ENCODE measurements at places on chromosomes 3 and 15.
A peak's percentile ranks its signal among the peaks of the same experiment; 100 is the strongest.

- no peak for DNase-seq
Measured at GRCh38 chr15:88375234-88375927, 91.8 kb downstream of the MRPL46 start.

GRCh38 chr3:74614107-74614967 lies at the start of gene CNTN3:
TSS of gene CNTN3 (minus strand) at chr3:74614659. CDS start at chr3:74521112, 93,547 bp downstream.
- no peak for DNase-seq

DNA sequence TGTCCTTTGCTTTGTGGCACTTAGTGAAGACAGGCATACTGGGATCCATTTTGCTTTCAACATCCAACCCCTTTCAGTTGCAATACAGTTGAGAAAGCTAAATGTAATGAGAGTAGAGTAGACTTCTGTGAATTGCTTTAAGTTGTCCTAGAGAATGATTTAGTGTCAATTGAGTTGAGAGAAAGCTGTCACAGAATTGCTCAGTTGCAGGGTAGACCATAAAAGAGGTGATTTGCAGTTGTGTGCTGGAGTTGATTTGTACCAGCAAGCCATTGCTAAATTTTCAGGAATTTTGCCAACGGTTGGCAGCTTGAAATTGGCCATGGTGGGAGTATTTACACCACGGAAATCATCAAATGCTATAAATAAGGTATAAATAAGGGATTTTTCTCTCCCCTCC lies 2.2 kb downstream of the ABHD5 start:
- no peak for DNase-seq

DNA sequence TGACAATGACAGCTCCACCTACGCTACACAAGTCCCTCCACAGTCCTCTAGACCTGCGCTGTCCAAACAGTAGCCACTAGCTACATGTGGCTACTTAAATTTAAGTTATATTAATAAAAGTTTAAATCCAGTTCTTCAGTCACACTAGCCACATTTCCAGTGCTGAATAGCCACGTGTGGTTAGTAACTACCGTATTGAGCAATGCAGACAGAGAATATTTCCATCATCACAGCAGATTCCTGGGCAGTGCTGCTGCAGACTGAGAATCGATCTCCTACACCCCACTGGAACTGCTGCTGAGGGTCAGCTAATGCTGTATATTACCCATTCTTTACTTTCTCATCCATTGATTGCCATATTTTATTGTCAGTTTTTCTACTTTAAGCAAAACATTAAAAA lies 40.9 kb downstream of the HDC start:
- no peak for DNase-seq

DNA sequence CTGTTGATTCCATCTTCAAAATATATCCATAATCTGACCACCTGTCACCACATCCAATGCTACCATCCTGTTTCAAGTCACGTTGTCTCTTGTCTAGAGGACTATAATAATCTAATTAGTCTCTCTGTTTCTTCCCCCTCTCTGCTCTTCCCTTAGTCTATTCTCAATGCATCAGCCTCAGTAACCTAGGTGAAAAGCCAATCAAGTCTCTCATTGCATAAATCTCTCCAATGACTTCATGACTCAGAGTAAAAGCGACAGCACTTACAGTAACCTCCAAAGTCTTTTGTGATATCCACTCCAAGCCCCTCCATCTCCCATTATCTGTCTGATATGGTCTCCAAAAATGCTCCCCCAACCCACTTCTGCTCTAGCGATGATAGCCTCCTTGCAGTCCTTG lies 7.2 kb downstream of the UBA3 start:
- DNase-seq, result no peak

DNA sequence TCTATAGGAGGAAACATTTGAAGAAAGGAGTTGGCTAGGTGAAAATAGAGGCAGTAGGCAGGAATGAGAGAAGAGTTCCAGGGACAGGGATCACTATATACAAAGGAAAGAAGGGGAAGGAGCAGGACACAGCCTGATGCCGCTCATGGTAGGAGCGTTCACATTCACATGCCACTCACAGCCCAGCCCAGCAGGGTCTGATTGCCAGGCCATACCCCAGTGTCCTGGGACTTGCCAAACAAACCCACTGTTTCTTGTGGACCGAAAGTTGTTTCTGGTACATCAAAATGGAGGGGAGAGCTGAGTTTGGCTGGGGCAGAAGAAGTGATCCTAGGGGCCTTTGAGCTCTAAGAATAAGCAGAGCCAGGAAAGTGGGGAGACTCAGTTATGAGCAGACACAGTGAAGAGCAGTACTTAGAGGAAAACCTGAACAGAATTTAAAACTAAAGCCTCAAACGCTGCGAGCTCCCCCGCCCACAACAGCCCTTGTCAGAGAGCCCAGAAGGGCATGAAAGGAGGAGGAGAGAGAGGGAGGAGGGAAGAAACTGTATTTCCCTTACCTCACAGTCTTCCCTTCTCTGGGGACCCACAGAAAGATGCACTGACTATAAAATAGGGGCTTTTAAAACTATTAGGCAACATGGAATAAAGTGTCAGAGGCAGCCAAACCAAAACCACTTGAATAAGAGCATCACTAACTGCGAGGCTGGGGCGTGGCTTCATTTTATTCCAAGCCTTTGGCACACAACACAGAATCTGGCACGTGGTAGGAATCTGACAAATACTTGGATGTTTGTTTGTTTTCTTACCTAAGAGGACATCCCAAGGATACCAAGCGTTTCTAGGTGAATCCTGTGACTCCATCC lies 129.0 kb downstream of the RPL22L1 start:
- DNase-seq, result no peak

- DNase-seq, result no peak
Measured at GRCh38 chr3:139418144-139418543, 28.7 kb upstream of the COPB2 start.

GRCh38 chr15:77644543-77645247 lies 12.0 kb upstream of the LINGO1 start:
- no peak for DNase-seq

GRCh38 chr3:183503746-183504145 lies 51.8 kb downstream of the KLHL6 start:
- DNase-seq, result no peak

GRCh38 chr15:31136016-31136415 lies 34.5 kb upstream of the TRPM1 start:
- DNase-seq, result no peak

DNA sequence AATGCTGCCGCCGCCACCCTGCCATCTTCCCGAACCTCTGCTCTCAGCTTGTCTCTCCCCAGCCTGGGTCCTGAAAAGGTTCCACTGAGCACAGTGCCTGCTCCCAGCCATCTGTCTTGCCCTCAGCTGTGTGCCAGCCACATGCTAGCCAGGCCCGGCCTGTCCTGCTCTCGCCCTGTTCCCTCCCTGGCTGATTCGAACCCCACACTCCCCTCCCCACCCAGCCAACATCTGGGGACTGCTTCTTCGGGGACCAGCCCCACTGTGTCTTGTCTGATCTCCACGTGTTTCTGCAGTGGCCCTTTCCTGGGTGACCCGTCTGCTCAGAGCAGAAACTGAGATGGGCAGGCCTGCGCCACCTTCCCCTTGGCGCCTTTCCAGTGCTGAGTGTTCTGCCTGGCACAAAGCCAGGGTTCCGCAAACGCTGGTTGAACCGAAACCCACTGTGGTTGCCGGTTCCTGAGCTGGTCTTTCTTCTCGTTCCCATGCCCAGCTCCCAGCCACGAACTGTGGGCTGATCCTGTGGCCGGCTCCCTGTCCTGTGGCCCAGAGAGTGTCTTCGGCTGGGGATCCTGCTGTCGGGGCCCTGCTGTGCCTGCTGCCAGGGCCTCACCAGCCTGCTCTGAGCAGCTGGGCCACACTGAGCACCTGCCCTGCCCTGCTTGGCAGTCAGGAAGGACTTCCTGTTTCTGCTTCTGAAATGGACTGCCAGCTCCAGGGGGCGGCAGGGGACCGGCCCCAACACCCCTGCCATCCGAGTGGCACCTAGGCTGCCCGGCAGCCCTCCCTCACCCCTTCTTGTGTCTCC lies 62.7 kb upstream of the KLF13 start:
- DNase-seq, result peak; percentile 20

DNA sequence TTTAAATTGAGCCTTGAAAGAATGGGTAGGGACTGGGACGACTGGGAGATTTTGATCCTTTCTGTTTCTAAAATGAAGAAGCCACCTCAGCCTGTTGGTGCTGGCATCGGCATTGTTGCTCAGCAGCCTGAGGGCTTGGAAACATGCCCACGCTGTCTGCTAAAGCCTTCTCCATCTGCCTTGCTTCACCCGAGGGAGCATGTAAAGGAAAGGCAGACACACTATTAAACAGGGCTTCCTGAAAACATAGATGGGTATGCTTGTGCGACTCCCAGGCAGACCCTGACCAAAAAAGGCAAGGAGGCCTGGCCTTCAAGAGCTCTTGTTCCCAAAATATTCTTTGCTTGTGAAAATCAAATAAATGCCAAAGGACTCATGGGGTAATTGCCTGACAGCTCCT lies 84.2 kb upstream of the SLC4A7 start:
- DNase-seq, result peak; percentile 59

GRCh38 chr3:119965692-119966091 lies 128.6 kb downstream of the GSK3B start:
- DNase-seq, result no peak

GRCh38 chr3:113516115-113516505 lies 1.2 kb upstream of the SPICE1 start:
- no peak for DNase-seq

- DNase-seq, result peak; percentile 85
Measured at GRCh38 chr3:155701882-155702465, 42.9 kb downstream of the PLCH1 start.

GRCh38 chr15:76401285-76401684 lies 64.7 kb downstream of the ISL2 start:
- no peak for DNase-seq

DNA sequence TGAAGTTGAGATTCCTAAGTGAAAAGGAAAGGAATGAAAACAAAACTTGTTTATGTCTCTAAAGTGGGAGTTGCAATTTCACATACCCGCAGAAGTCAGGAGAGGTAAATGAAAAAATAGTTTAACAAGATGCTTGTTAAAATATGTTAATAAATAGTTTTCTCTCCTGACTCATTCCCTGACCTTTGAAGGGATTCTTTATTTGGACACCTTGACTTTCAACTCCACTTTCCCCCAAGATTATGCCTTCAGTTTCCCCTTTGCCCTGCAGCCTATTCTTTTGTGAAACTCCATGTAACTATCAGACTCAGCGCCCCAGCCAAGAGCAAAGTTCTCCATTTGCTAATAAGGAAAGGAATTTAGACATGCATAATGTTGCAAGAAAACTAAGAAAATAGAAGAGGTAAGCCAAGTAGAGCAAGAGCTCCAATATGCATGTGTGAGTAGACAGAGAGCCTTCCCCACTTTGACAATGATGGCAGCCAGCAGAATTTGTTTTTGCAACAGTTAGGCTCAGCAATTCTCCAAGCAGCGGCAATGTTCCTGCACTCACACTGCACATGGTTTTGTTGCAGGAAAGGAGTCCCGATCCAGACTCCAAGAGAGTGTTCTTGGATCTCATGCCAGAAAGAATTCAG lies 61.2 kb downstream of the CD200 start:
- no peak for DNase-seq

DNA sequence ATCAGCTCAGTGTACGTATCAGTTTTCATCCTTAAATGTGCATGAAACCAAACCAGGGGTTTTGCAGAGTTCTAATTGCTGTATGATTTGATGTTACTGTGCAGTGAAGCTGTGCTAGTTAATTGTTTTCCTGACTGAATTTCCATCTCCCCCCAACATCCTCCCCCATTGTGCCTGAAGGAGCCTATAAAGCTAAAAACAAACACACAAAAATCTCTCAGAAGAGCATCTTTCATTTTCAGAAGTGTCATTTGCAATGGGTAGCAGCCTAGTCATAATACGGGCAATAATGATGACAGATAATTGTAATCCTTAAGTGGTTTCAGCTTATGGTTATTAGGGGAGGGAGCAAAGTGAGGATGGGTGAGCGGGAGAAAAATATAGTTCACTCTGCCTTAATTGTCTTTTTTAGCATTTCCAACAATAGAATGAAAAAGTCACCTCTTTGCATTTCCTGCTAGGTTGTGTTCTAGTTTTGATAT lies 207.9 kb upstream of the TBL1XR1 start:
- no peak for DNase-seq

- DNase-seq, result no peak
Measured at GRCh38 chr3:108127301-108127988, 36.6 kb upstream of the CD47 start.

DNA sequence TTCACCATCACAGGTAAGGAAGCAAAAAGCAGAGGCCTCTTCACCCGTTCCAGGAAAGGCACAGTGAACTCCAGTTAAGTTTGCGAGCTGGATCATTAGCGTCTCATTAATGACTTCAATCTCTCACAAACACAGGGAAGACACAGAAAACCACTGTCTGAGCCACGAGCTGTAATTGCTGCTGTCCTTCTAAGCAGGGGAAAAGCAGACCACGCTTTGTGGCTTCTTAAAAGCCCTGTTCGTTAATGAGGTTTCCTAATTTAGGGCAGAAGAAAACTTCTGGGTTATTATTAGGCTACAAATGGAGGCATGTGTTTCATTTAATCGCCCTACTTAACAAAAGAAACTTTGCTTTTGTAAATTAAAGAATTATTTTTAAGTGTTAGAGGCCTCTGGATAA lies 50.6 kb upstream of the FAM174B start:
- DNase-seq, result no peak

DNA sequence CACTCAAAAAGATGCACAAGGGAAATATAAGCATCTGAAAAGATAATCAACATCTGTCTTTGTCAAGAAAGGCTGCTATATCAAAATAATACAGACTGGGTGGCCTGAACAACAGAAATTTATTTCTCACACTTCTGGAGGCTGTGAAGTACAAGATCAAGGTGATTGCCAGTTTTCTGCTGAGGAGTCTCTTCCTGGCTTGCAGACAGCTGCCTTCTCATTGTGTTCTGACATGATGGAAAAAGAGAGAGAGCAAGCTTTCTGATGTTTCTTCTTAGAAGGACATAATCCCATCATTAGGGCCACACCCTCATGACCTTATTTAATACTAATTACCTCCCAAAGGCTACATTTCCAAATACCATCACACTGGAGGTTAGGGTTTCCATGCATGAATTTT lies 1573.3 kb downstream of the SI start:
- DNase-seq, result no peak

- DNase-seq, result no peak
Measured at GRCh38 chr3:129161860-129162271, 1.0 kb upstream of the ISY1 start.

DNA sequence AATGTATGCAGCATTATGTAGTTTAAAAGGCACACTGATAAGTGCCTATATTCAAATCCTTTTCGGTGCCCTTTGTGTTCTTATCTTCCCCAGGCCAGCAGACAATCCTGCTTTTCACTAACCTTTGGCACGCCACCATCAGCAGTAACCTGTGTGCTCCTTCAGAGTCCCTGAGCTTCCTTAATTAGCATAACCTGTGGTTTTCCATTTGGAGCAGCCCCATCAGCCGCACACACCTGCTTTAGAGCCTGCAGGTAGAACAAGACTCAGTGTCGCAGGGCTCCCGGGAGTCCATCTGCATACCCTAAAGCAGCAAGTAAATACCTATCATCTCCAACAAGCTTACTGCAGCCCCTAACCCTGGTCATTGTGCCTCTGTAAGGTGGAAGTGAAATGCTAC lies 755.1 kb downstream of the ROBO2 start:
- no peak for DNase-seq

DNA sequence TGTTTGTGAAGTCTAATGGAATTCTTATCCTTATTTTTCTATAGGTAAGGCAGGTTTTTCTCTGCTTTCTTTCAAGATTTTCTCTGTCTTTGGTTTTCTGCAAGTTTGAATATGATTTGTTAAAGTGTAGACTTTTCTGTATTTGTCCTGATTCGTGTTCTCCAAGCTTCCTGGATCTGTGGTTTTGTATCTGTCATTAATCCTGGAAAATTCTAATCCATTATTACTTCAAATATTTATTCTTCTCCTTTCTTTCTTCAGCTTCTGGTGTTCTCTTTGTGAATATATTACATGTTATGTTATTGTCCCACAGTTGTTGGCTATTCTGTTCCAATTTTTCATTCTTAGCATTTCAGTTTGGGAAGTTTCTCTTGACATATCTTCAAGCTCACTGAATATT lies 76.4 kb downstream of the PDCD6IP start:
- DNase-seq, result no peak
